Glomerular endothelial cell (primary cell): ENCODE measurements at places on chromosomes 5 and 9.

GRCh38 chr5:139690064-139690802, 42.1 kb downstream of the CXXC5 start:
- no peak for DNase-seq

DNA sequence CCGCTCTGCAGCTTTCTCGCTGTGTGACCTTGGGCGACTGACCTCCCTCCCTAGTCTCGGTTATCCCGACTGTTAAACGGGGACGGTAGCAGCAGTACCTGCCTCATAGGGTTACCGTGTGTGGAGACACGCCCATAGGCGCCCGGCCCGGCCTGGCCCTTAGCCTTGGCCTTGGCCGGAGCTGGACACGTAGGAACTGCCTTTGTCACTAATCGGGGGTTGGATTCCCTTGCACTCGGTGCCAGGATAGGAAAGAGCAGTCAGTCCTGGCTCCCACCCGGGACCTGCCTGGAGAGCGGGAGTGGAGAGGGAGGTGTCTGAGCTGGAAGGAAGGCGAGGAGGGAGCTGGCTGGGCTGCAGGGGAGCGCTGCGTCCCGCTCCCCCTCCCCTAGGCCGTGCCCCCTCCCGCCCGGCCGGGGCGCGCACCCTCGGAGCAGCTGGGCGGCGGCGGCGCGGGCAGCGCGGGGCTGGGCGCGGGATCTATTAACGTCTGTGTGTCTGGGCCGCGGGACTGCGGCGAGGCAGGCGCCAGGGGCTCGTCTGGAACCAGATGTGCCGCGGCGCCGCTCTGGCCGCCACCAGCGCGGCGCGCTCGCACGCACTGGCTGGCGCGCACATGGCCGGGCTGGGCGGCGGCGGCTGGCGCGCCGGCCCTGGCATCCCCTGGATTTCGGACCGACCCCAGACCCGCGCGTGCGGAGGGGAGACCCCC, 31.7 kb downstream of the PRRX2 start:
- DNase-seq: no peak

- DNase-seq: no peak
These were observed 580 bp upstream of the RFX3 start for GRCh38 chr9:3526165-3526996.

DNA sequence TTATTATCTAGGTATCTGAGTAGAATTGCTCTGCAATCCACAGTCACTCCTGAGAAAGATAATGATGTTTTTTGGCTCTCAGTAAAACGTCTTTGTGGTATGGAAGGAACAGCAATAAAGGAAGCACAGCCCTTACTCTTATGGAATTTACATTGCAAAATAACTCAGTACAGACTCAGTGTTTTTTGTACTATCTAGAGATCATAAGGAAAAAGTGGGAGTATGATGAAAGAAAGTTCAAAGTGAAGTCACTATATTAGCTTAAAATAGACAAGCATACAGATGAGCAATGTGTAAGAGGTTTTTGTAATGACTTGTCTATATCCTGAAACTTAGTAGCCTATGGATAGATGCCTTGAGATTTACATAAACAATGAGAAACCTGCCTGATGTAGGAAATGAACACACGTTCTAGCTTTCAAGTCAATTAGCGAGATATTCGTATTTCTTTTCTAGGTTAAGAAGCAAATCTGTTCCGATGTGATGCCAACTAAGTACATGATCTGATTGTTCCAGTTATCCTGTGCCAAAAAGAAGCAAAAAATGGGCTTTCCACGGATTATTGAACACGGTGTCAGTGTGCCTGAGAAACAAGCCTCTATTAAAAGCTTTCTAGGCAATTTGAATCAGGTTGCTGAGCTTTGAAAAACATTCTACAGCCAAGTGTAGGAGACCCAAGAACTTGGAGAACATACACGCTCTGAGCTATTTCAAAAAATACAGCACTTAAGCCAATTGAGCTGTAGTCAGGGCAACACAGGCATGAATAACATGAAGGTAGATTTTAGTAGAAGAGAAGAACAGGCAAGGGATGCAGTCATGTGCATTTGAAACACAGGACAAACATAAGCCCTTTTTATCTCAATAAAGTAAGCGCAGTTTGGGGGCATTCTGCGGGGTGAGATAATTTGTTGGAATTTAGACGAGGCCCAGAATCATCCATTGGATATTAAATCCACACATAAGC, 86.3 kb upstream of the TAF11L2 start:
- no peak for DNase-seq

GRCh38 chr9:130662970-130663257, 1.5 kb upstream of the PRDM12 start:
- no peak for DNase-seq

- DNase-seq: no peak
These were observed 41.9 kb upstream of the CFAP157 start for GRCh38 chr9:127664678-127665507.

- DNase-seq: no peak
These were observed 1.9 kb upstream of the GPBP1 start for GRCh38 chr5:57171816-57172465.

DNA sequence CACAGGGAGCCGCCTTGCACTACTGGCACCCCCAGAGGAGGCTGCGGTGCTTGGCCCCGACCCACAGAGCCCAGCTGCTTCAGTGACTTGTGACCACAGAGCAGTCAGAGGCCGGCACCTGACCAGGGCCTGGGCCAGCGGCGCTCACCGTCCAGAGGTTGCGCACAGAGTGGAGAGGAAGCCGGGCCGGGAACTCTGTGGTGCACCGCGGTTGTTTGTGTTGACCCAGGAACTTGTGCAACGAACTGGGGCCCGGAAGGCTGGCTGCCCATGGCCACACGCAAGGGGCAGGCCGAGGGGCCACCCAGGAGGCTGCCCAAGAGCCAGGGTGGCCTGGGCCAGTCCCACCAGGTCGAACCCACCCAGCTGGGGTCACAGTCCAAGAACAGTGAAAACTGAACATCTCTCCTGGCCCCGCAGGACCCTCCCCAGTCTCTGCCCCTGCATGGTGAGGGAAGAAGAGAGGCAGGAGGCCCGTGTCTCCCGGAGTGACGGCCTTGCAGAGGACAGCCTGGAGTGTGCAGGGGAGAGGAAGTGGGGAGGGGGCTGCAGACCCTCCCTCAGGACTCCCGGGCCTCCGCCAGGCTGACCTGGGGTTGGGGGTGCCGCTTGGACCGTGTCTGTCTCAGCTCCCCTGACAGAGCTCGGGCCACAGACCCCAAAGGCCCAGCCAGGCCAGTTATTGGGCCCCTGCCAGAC, 42.8 kb upstream of the EGFL7 start:
- DNase-seq: no peak

DNA sequence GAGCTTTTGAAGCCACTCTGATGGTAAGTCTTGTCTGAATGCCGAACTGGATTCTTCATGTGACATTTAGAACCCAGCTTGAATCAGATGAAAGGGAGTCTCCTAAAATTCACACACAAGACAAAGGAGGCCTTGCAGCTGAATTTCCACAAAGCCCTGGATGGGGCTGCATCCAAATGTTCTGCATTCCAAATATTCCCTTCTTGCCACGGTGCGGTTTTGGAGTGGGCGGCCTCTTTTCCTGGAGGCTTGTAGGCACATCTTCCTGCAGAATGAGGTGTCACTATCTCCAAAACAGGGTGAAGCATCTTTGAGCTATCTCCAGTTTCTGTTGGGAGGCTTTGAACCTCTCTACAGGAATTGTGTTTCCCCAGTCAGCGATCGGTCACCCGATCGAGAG, 342.7 kb downstream of the ARHGEF28 start:
- no peak for DNase-seq

- no peak for DNase-seq
These were observed 186.0 kb downstream of the GOLPH3 start for GRCh38 chr5:31987985-31988710.

DNA sequence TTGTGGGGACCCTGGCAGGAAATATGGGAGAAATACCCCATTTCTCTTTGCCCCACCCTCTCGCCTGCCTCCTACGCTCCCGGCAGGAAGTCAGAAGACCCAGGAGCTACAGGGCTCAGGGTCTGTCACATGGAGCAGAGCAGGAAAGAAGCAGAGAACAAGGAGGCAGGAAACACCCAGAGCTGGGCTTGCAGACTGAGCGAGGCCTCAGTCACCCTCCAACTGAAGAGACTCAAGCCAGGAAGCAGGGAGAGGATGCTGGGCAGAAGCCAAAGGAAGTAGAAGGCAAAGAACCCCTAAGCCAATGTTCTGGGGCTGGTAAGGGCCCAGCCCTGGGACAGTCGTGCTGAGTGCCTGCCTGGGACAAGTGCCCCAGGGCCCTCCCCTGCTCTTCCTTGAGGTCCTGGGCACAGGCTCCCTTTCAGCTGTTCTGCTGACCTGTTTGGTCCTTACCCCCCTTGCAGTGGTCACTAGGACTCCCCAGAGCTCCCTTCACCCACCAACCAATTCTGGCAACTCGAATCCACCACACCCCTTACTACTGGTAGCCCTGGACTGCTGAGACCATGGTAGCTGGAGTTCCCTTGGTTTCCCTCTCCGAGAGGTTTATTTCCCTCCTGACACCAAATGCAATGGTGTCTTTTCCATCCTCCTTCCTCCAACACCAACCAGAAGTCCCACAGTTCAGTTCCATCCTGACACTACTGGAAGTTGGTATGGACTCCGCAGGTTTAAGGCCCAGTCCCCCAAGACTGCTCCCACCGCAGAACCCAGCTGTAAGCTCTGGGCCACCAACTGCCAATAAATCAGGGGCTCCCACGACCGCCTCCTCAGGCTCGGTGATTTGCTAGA, 157.5 kb downstream of the COL23A1 start:
- DNase-seq: no peak

DNA sequence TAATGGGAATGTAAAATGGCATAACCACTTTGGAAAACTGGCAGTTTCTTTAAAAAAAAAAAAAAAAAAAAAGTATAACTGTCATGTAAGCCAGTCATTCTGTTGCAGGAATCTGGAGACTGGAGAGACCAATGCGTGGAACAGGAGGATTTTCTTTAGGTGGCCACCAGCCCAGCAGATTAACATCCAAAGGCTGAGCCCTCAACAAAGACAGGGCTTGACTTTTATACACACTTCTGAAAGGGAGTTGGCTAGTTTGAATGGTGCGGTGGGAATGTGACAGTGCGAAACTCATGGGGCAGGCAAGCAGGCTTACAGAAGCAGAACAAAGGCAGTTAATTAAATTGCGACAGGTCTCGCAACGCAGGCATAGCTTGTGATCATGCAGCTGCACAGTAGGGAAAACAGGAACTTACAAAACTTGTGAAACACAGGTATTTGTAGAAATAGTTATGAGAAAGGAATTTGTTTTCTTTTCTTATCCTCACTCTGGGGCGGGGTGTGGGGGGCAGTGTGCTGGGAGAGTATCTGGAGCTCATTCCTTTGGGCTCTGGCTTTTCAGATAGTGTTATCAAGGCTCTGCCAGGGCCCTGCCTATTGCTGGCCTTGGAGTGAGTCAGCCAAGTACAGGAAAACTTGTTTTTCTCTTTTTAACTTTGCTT, 12.0 kb downstream of the UIMC1 start:
- peak; percentile 94 for DNase-seq

DNA sequence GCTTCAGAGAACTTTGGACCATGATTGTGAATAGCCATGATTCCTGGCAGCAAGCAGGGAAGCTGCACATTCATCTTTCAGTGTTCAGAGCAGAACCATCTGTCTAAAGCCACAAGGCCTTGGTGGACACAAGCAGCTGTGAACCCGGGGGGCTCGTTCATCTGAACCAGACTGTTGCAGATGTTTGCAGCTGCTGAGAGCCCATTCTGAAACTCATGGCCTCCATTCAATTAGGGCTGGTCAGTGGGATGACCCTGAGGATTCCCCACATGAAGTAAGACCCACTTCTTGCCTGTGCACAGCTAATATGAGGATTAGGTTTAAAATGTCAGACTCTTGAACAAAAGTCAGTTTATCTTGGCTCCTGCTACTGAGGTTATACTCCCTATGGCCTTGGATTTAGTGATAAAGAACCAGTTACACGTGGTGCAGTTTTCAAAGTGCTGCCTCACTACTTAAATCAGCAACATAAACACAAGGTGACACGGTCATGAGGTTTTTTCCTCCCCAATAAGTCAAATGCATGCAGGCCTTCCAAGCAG, 109.8 kb upstream of the IFNK start:
- no peak for DNase-seq

- DNase-seq: no peak
These were observed 5.8 kb downstream of the RGS14 start for GRCh38 chr5:177363565-177363964.

DNA sequence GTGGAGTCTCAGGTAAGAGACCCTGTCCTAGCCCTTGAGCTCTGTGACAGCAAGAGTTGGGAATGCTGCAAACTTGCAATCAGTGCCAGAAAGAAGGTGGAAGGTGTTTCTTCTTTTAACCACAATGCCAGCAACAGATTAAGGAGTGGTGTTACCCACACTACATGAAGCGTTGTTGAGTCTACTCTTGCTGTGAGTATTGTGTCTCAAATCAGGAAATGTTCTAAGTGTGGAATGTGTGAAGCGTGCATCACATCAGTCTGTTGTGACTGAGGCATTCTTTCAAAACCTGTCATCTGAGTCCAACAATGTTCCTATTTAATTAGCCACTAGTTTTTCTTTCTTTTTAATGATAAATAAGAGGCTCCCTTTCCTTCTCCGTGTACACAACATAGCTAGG, 2.9 kb upstream of the LURAP1L start:
- no peak for DNase-seq

DNA sequence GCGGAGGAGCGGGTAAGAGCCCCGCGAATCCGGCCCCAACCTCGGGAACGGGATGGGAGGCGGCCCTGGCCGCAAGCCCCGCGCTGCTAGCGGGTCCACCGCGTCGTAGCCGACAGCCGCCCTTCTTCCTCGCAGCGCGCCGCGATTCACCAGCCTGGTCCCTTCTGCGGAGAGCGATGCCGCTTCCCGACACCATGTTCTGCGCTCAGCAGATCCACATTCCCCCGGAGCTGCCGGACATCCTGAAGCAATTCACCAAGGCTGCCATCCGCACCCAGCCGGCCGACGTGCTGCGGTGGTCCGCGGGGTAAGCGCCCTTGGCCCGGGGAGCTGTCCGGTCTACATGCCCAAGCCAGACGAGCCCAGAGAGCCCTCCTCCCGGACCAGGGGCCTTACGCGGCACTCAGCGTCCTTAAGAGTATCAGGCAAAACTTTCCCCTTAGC, 335 bp downstream of the ROPN1L start:
- DNase-seq: no peak

DNA sequence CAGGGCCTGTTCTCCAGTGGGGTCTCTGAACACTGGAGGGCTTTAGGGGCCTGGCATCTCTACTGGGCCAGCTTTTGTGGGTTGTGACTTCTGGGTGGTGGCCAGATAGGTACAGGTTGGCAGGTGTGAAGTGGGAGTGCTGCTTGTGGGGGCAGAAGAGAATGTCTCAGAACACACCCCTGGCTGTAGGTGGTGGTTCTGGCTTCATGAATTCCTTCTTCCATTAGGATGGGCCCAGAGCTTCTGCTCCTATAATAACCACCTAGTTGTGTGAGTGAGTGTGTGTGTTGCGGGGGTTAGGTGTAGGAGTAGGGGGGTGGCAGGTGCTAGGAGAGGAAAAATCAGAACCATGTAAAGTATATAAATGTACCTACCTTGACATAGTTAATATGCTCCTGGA, 1.6 kb downstream of the PDZD2 start:
- no peak for DNase-seq

DNA sequence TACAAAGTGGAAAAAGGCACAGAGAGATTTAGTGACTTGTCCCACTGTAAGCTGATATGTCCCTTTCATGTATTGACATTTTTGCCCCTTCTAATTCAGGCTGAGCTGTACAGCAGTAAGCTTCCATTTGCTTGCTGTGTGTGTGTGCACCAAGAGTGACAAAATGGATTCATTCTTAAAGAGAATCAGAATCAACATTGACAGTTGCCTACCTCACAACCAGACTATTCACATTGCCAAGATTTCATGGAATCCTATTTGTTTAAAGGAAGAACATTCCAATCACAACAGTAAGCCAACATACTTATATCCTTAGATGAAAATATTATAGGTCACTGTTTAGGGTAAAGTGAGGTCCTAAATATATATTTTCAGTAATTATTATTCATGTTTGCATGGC, 102.6 kb downstream of the TMEM232 start:
- no peak for DNase-seq
